ENCODE measurements at places on chromosomes 3 and 15. TPM values are rescaled to one million over a fixed set of nuclear protein-coding genes. Genes with fewer than 3 reads are reported as not detected.

- no peak for DNase-seq
- no peak within 1 kb of the TSS for H3K4me3 ChIP-seq
- H3K4me1 ChIP-seq, result no peaks in the 10 kb centered on the region
- H3K36me3 ChIP-seq, result no peaks in the 10 kb centered on the region
Observed at GRCh38 chr3:180036671-180037455, at the start of gene PEX5L. Gene PEX5L, minus strand, starts transcription at chr3:180036937. Its CDS starts 338 bp downstream, at chr3:180036599.

DNA sequence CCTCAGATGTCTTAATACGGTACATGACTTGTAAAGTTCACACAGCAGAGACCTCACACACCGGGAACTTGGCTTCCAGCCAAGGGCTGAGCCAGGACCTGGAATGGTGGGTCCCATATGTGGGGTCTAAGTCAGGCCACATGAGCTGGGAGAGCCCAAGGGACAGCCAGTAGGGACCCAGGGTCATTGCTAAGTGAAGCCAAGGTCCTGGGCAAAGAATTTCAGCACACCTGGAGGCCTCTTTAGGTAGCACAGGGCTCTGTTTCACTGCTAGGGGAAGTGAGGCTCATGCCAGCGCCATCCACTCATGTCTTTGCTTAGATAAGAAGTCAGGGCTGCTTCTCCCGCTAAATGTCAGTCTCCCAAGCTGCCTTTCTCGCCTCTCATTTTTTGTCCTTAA, 116.6 kb upstream of the TLE3 start:
- H3K4me3 ChIP-seq, result no peak overlapping the region
- H3K27me3 ChIP-seq, result no peaks in the 10 kb centered on the region
- no peak for DNase-seq
- no peaks in the 10 kb centered on the region for H3K4me1 ChIP-seq

The PLSCR5 gene
- not detected for total RNA-seq

The TXNRD3 gene
- total RNA-seq, result 22.5 TPM

Data from PC-9 (cell line).